NCI-H69 (cell line): ENCODE measurements at places on chromosomes 13 and 19.

GRCh38 chr19:18432275-18433014 is 5.5 kb downstream of the ISYNA1 start:
- no peak for DNase-seq

DNA sequence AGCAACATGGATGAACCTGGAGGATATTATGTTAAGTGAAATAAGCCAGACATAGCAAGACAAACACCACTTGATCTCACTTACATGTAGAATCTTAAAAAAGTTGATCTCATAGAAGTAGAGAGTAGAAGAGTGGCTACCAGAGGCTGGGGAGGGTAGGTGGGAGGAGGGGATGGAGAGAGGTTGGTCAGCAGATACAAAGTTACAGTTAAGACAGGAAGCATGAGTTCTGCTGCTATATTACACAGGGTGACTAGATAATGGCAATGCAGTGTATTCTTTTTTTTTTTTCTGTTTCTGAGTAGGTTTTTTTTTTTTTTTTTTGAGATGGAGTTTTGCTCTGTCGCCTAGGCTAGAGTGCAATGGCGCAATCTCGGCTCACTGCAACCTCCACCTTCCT is 15.2 kb upstream of the THSD1 start:
- DNase-seq, result no peak

- no peak for DNase-seq
Observed at GRCh38 chr13:42189061-42189460, 82.9 kb upstream of the AKAP11 start.

GRCh38 chr19:7706188-7706954 is 4.4 kb upstream of the FCER2 start:
- no peak for DNase-seq

GRCh38 chr13:41054212-41054877 is 7.0 kb upstream of the WBP4 start:
- peak; percentile 45 for DNase-seq

- peak; percentile 54 for DNase-seq
Observed at GRCh38 chr19:46015687-46016425, 7.0 kb downstream of the PGLYRP1 start.

DNA sequence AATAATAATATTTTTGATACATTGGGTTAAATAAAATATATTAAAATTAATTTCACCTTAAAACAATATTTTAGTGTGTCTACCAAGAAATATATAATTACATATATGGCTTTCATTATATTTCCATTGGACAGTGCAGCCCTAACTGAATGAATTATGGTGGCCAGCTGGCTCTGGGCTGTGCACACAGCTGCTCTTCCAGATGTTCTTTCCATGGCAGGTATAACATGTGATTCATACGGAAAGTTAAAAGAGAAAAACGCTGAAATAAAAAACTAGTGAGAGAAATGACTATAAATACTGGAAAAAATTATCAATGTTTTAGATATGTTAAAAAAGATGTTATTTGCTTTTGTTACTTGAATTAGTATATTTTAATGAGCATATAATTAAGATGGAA is 216.3 kb downstream of the RGCC start:
- peak; percentile 68 for DNase-seq

DNA sequence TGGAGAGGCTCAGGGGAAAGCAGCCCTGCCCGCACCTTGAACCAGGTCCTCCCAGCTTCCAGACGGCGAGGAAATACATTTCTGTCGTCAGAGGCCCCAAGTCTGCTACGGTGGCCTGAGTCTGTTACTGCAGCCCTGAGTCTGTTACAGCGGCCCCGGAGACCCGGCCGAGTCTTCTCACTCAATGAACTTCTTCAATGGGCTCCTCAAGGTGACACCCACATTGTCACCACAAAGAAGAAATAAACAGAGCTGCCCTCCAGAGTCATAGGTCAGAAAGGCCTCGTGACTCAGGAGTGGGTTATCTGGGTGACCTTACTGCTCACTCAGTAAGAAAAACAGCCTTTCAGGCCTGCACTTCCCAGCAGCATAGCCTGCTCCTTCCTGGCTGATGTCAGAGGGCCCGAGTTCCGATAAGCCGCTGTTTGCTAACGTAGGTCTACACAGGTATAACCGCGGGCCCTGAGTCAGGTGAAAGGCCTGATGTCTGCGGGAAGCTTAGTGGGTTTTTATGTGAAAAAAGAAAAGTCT is 66.9 kb upstream of the TM9SF2 start:
- DNase-seq, result no peak

DNA sequence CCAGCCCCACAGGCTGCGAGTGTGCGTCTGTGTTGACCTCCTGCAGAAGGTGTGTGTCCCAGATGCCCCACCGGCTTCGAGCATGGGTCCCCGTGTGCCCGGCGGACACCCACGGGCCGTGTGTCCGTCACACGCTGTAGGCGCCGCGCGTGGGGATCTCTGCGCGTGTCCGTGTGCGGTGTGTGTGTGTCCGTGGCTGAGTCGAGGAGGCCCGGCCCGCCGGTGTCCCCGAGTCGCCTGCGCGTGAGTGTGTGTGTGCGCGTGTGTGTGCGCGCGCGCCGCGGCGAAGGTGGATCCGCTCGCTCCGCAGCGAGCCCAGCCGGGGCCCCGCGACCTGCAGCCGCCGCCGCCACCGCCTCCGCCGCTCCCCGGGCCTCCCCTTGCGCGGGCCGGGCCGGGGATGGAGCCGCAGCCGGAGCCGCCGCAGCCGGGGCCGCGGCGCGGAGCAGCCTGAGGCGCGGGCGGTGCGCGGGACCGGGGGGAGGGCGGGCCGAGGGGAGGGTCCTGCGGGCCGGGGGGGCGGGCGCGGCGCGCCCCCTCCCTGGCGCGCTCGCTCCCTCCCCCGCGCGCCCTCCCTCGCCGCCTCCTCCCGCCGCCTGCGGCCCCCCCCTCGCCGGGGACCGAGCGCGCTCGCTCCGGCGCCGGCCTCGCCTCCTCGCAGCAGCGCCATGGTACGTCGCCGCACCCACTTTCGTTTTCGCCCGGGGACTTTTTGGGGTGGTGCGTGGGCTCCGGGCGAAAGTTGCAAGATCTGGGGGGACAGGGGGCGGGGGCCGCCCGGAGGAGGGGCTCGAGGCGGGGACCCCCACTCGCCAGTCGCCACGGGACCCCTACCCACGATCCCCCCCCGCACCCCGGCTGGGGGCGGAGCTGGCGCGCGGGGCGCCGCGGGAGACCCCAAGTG is 7.1 kb upstream of the NFIC start:
- DNase-seq, result peak; percentile 84

GRCh38 chr19:2188708-2189385 is 25.1 kb downstream of the DOT1L start:
- no peak for DNase-seq

GRCh38 chr19:4266253-4267000 is 12.6 kb upstream of the SHD start:
- no peak for DNase-seq
